ENCODE measurements at places on chromosomes 3 and 15.

DNA sequence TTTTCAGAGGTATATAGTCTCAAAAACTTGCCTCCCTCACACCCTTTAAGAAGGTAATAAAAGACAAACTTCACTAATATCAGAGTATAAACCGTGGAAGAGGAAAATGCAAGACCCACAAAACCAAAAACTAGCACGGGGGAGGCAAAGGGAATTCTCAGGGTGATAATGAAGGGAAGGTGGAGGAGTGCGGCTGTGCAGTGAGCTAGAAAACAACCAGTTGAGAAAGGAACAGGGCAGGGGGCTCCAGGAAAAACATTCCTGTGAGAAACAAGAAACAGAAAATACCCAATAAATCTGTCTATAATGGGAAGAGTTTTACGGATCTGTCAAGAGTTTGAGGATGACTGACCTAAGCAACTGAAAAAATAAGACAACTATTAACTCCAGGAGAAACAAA, 31.6 kb downstream of the TAMM41 start:
- DNase-seq, result no peak

DNA sequence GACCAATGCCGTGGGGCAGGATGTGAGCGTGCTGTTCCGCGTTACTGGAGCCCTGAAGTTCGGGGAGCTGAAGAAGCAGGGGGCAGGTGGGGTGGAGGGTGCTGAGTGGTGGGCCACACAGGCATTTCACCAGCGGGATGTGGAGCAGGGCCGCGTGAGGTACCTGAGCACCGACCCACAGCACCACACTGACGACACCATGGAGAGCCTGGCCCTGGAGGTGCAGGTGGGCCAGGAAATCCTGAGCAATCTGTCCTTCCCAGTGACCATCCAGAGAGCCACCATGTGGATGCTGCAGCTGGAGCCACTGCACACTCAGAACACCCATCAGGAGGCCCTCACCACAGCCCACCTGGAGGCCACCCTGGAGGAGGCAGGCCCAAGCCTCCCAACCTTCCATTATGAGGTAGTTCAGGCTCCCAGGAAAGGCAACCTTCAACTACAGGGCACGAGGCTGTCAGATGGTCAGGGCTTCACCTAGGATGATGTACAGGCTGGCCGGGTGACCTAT, 179.6 kb downstream of the TBC1D2B start:
- DNase-seq, result no peak

- no peak for DNase-seq
Measured at GRCh38 chr15:65208647-65209046, 2.6 kb downstream of the CILP start.

DNA sequence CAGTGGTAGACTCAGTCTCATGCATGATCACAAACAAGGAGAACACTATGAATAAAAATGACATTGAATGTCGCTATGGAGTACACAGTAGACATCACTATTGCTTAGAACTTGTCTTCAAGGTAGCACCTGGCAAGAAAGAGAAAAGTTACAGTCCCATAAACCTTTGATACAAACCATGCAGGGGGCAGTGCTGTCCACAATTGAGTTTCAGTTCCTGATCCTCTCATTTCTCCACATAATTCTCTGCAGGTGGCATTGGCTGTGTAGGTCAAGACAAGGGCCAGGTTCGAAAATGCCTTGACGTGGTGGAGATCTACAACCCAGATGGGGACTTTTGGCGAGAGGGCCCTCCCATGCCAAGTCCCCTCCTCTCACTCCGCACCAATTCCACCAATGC, 47.9 kb downstream of the KBTBD12 start:
- DNase-seq, result no peak

DNA sequence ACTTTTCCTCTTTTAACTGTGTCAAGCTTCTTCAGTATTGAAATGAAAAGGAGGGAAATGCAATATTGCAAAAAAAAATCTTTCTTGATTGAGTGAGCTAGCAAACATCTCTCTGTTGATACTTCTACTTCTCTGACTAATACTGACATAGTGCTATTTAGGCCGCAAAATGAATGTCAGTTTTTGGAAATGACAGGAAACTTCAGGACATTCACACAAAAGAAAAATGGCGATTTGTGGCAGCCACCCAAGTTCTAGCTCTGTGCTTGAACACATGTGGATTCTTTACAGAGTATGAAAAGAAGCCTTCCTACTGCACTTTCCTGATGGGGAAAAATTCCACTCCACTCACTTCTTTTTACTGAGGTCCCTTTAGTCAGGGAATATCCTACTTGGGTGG, 486.8 kb upstream of the ALCAM start:
- no peak for DNase-seq

DNA sequence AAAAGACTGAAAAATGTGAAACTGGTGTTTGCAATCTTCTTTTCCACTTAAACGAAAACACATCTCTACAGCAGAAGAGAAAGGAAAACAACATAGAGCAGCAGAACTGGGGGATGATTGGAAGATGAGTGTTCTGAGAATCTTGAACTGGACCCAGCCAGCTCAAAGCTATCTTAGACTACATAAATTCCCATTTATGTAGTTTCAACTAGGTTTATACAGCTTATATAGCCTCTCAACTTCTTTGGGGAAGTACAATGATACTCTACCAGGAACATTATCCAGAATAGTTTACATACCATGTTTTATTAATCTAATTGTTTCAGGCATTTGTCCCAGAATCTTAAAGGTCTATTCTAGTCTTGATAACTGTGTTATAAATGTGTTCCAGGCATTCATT, 658.2 kb upstream of the LMCD1 start:
- no peak for DNase-seq

DNA sequence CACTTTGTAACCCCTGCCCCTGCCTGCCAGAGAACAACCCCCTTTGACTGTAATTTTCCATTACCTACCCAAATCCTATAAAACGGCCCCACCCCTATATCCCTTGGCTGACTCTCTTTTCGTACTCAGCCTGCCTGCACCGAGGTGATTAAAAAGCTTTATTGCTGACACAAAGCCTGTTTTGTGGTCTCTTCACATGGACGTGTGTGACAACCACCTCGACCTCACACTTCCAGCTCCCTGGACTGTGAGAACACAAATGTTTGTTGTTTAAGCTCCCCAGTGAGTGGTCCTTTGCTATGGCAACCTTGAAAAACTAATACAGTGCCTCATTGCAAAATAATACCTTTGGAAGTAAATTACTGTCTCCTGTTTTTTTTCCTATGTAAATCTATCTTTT, 299.2 kb upstream of the POU1F1 start:
- no peak for DNase-seq
